ENCODE measurements at places on chromosomes 13 and 19.
A peak's percentile ranks its signal among the peaks of the same experiment; 100 is the strongest.

GRCh38 chr19:54600212-54600611, 6.8 kb downstream of the LILRA1 start:
- DNase-seq = no peak

DNA sequence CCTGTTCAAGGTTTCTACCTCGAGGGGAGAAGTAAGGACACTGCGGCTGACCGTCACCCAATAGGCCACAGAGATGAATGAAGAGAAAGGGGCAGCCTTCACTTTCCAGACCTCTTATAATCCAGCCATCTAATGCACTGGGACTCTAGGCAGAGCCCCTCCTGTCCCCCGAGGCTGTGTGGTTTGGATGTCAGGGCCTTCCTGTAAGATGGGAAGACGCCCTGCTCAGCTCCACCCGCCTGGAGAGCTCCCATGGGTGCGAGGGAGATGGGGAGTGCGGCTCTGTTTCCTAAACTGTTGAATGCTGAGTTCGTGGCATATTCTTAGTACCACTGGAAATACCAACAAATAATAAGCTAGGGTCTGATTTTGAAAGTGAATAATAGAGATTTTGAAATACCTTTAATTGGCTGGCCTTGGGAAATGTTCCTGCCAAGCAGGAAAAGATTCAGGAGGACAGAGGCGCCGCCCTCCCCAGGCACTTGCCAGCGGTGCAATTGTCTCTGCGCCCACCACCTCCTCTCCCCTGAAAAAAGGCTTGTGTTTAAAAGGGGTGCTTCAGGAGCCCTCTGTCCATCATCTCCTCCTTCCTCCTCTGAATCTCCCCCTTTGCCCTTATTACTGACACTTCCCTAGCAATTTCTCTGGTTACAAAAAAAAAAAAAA, 85.4 kb upstream of the GPR183 start:
- DNase-seq = no peak

- no peak for DNase-seq
Observed at GRCh38 chr19:48455171-48455907, at the start of gene KCNJ14. TSS of gene KCNJ14 (plus strand) at chr19:48455574. CDS start at chr19:48461725, 6,151 bp downstream.

DNA sequence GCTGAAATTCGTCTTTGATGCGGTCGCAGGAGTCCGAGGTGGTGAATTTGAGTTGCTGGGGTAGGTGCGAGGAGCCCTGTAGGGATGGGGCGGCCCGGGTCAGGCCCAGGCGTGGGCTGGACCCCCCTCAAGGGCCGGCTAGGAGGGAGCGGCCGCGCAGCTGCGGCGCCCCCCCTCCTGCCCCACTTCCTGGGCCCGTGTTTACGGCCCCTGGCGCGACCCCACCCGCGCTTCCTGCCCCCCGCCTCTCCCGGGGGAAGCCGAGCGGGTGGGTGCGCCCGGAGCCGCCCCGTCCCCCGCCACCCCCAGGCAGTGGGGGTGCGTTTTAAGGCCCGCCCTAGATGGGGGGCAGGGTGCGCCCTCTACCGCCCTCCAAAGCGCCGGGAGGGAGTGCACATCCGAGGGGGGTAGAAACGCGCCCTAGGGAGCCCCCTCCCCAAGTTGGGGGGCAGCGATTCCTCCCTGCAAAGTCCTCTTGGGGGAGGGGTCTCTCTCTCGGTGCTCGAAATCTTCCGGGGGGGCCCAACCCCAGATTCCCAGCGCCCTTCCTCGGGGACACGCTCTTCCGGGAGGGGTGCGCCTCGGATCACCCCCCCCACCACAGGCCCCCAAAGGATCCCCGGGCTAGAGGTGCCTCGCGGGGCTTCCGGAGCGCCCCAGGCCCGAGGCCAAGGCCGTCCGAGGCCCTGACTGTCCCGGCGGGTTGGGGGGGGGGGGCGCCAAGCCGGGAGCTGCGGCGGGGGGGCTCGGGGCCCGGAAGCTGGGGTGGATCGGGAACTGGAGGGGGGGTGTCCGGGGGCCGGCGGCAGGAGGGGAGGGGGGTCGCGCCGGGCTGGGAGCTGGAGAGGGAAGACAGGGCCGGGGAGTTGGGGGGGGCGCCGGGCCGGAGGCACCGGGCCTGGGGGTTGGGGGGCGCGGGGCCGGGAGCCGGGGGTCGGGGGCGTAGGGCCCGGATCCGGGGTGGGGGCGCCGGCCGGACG, 823 bp downstream of the TLE5 start:
- peak; percentile 28 for DNase-seq

DNA sequence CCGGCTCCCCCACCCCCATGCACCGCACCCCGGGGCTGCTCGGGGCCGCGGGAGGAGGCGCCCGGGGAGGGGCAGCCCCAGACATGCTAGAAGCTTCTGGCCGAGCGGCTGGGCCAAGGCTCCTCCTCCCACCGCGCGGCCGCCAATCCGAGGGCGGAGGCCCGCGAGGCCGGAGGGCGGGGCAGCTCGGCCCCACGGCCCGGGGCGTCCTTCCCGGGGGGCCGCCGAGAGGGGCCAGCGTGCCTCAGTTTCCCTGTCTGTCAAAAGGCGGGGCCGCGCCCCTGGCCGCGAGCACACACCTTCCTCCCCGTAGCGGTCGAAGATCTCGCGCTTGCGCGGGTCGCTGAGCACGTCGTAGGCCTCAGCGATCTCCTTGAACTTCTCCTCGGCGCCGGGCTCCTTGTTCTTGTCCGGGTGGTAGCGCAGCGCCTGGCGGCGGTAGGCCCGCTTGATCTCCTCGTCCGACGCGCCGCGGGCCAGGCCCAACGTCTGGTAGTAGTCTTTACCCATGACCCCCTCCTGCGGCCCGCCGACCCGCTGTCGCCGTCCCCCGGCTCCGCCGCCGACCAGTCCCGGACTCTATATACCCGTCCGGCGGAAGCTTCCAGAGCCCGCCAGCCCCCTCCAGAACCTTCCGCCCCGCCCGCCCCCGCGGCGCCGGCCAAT, at the start of gene DNAJB1:
DNAJB1 (minus strand) TSS at position 558 of the 666 bp plus-strand sequence; CDS start at position 510, 48 bp downstream.
- DNase-seq = no peak

All from stimulated activated CD8-positive, alpha-beta memory T cell treated with anti-CD3 and anti-CD28 coated beads, Interleukin-7, amount 100 ng/mL, for 48 hours (primary cell).